ENCODE measurements at places on chromosomes 12 and 14.

GRCh38 chr12:132205271-132206045, 61.2 kb downstream of the NOC4L start:
- DNase-seq, result no peak

- DNase-seq, result no peak
Measured at GRCh38 chr14:92280554-92281262, 42.3 kb upstream of the SLC24A4 start.

DNA sequence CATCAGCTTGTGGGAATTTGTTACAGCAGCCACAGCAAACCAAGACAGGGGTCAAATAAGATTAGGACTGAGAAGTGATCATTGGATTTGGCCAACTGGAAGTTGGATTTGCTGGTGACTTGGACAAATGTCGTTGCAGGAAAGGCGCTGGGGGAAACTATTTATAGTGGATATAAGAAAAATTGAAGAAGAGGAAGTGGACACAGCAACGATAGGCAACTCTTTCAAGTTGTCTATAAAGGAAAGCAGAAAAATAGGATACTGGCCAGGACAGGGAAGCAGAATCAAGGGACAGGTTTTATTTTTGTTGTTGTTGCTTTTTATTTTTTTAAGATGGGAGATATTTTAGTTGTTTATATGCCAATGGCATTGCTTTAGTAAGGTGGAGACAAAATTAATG, 56.2 kb upstream of the RTRAF start:
- DNase-seq, result no peak

GRCh38 chr12:93914281-93914680, 234.1 kb upstream of the PLXNC1 start:
- no peak for DNase-seq

DNA sequence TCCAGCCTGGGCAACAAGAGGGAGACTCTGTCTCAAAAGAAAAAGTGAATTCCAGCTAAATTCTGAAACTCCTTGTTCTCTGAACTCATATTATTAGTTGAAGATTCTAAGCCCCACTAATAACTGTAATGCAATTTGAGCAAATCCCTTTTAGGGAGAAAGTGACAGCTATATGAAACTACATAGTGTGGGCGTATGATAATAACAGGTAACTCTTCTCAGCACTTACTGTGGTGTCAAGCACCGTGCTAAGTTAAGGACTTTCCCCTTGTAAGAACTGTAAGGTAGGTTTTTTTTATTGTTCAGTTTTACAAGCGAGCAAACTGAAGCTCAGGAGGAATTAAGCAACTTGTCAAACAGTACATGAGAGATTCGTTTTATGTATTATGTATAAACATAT, 5.4 kb downstream of the ANKRD13A start:
- DNase-seq, result no peak

DNA sequence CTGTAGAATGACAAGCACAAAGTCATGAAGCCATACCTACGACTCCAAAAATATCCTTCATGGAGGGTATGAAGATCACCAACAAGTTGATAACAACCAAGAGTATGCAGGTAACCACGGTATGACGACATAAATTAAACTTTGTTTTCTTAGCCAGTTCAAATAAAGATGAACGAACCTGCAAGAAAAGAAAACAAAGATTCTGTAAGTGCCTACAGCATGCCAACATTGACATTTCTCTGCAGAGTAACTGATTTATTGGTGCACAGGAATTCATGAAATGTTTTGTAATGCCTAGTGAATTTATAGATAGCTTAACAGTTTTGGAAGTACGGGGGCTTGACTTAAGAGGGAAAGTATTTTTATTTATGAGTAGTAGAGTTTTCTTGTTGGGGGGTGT, 71.0 kb downstream of the SLC38A1 start:
- DNase-seq, result no peak

DNA sequence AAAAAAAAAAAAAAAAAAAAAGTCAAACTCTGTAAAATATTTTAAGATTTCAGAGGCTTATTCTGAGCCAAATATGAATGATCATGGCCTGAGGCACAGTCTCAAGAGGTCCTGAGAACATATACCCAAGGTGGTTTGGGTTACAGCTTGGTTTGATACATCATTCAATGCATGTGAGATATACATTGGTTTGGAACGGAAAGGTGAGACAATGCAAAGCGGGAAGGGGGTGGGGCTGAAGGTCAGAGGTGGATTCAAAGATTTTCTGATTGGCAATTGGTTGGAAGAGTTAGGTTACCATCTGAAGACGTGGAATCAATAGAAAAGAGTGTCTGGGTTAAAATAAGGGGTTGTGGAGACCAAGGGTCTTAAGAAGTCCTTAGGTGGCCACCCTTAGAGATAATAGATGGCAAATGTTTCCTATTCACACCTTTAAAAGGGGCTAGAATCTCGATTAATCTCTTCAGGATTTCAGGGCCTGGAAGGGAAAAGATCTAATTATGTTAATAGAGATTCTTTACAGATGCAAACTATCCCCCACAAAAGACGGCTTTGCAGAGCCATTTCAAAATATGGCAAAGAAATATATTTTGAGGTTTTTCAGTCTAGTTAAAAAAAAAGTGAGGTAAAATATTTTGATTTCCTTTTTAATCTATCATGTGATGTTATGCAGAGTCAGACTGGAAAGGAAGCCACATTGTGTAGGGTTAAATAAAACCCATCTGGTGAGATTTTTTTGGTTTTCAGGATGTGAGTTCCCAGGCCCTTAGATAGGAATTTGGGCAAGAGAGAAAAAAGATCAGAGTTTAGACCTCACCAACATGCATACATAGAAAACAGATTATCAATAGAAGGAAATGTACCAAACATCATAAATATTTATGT, 173.8 kb upstream of the CNOT2 start:
- no peak for DNase-seq

GRCh38 chr12:79439175-79439825, 251.5 kb downstream of the PAWR start:
- DNase-seq, result no peak

GRCh38 chr14:31895646-31896045, 181.5 kb upstream of the ARHGAP5 start:
- no peak for DNase-seq

DNA sequence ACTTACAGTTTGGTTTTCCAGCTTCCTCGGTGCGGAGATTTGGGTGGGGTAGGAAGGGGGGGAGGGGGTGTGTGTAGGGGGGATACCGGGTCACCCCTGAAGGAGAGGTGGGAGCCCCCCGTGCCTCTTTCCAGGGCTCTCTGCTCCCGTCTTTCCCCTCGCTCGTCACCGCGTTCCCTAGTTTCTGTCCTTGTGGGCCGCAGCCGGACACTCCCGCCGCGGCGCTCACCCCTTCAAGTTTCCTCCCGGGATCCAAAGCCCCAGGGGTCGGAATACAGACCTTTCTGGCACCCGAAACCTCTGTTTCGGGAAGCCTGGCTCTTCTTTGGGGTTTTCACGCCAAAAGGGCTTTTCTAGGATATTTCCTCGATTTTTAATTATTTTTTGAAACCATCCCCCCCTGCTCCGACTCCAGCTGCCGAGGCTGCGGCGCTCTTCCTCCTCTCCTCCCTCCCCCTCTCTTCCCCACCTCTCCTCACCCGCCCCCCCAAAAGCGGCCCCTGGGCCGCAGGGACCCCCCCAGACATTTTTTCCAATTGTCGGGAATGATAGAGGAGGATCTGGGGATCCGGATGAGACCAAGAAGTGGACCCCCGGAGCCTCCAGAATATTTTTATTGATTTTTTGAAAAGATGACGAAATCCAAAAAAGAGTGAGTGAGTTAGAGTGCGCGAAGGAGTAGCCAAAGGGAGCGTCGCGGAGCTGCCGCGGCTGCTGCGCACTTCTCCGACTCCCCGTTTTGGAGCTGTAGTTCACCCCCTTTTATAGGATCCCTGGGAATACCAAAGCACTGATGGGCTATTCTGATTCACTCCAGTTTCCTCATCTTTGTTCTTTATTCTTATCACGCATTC, 1.7 kb downstream of the CCND2 start:
- DNase-seq, result no peak

DNA sequence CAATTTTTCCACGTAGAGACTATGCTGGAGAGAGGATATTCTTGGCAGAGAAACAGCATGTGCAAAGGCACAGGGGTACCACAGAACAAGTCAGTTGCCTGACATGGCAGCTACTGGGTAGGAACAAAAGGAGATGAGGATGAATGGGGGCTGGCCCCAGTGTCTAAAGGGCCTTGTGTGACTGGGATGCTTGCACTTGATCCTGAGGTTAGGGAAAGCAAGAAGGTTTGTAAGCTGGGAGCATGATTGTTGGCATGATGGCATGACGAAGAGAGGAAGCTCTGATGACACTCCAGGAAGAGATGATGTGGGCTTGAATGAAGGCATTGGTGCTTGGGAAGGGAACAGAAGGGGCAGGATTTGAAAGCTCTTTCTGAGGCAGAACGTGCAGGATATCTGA, 139.1 kb downstream of the ZFP36L1 start:
- no peak for DNase-seq

DNA sequence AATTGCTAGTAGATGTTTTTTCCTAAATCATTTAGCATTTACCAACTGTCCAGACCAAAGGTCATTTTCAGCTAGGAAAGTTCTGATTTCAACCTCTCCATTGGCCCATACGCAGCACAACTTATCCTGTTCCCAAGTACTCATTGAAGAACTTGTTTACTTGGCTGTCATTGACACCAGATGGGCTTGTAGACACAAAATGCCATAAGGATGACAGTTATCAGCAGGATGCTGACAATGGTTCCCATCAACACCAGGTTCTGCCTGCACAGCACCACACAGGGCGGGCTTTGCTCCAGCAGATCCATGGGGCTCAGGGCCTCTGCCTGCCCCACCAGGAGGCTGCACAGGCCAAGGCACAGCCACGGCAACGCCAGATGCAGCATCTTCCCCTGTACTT, 36.5 kb upstream of the TMPRSS12 start:
- DNase-seq, result no peak

GRCh38 chr14:104322531-104323366, 184.4 kb downstream of the KIF26A start:
- no peak for DNase-seq

DNA sequence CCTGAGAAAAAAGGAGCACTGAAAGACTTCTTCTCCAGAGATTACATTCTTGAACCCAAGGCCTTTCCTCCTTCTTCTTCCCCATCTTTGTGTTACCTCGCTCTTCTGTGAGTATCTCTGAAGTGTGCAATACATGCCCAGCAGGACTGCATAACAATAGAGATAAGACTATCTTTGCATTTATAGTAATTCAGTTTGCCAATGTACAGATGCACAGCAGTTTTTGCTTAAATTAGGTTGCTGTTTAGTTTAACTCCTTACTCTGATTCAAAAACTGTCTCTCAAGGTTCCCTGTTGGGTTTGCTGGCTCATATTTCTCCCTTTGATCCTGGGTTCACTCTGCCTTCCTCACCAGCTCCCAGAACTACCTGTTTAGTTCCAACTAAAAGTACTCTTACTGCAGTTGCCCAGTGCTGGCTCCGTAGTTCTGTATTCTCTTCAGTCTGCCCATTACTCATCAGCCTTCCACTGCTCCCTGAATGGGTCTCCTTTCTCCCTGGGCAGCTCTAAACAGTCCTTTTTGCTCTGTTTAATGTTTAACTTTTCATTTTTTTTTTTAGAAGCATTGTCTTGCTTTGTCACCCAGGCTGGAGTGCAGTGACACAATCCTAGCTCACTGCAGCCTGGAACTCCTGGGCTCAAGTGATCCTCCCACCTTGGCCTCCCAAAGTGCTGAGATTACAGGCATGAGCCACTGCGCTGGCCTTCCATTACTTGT, 180.6 kb upstream of the CAND1 start:
- DNase-seq, result no peak

- DNase-seq, result no peak
Measured at GRCh38 chr12:32926963-32927362, 30.4 kb upstream of the PKP2 start.

DNA sequence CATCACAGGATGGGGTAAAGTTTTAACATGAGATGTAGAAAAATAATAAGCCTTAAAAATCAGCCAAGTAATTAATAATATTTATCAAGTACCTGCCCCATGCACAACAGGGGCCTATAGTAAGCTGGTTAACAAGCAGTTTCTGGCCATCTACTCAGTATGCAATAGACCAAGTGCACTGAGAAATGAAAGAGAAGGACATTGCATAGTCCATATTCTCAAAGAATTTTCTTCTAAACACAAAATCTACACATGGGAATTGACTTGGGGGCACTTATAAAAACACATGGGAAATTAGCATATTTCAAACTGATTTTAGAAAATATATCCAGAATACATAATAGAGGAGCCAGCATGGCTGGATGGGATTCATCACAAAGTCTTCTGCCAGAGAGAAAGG, 109.5 kb downstream of the DIO2 start:
- no peak for DNase-seq

- no peak for DNase-seq
Measured at GRCh38 chr14:103739466-103739792, 23.8 kb downstream of the ZFYVE21 start.

GRCh38 chr14:70671652-70672644, 30.2 kb downstream of the TTC9 start:
- DNase-seq, result no peak

- no peak for DNase-seq
Measured at GRCh38 chr12:5447320-5447719, 15.4 kb downstream of the NTF3 start.

DNA sequence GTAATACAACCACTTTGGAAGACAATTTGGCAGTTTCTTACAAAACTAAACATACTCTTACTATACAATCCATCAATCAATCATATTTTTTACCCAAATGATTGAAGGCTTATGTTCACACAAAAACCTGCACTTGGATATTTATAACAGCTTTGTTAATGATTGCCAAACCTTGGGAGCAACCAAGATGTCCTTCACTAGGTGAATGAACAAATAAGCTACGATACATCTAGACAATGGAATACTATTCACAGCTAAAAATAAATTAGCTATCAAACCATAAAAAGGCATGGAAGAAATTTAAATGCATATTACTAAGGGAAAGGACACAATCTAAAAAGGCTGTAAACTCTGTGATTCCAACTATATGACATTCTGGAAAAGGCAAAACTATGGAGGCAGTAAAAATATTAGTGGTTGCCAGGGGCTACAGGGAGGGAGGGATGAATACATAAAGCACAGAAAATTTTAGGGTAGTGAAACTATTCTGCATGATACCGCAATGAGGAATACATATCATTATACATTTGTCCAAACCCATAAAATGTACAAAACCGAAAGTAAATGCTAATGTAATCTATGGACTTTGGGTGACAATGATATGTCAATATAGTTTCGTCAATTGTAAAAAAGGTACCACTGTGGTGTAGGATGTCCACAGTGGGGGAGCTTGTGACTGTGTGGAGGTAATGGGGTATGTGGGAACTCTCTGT, 70.5 kb downstream of the GPR65 start:
- no peak for DNase-seq

GRCh38 chr12:127133675-127134335, 1133.2 kb upstream of the TMEM132C start:
- no peak for DNase-seq

DNA sequence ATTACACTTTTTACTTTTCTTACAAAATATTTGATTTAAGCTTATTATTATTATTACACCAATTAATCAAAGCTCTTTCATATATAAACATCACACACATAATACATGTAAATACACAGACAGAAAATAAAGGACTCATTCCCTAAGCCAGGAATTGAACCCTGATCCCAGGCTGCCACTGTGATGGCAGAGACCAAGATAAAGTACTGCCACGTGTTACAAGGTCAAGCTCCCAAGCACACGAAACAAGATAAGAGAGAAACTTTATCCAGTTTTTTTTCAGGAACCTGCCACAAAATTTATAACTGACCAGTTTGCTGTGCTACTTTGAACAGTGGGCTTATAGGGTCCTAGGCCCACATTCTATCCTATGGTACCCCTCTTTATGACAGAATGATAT, 111.3 kb downstream of the EML1 start:
- no peak for DNase-seq

- DNase-seq, result no peak
Measured at GRCh38 chr12:52945389-52946232, 3.3 kb upstream of the KRT18 start.
